Hematopoietic multipotent progenitor cell treated with erythropoietin and hydrocortisone succinate and interleukin-3 and kit ligand, for 8 days (in vitro differentiated cells): ENCODE measurements at places on chromosomes 11 and 22.

GRCh38 chr22:24442352-24442744 lies 14.9 kb downstream of the ADORA2A start:
- DNase-seq, result no peak

DNA sequence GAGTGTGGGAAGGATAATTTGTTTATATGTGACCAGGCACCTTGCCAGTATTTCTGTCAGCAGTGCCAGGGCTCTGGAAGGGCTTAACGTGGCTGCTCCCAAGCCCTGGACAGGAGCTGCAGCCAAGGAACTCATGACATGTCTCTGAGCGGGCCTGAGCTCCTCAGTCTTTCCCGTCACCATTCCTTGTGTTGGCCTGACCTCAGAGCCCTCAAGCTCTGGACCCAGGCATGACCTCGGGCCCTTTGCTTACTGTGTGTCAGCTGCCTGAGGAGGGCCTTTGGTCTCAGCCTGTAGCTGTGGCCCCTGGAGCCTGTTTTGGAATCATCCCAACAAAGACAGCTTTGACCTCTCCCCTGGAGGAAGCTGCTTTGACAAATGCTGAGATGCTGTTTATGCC lies 264.1 kb upstream of the PLET1 start:
- no peak for DNase-seq

DNA sequence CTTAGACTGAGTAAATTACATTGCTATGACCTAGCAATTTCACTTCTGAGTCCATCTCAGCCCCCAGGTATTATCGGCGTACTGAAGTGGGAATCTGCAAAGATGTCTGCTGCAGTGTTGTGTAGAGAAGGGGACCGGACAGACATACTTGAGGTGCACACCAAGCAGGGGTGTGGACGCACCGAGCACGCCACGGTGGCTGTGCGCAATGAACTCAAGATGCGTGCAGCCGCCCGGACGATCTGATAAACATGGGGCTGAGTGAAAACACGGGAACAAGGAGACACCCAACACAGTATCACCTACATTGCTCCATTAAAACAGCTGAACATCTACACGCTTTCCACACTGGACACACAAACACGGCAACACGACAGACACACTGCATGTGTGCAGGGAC lies 454.3 kb downstream of the OPCML start:
- DNase-seq, result no peak

DNA sequence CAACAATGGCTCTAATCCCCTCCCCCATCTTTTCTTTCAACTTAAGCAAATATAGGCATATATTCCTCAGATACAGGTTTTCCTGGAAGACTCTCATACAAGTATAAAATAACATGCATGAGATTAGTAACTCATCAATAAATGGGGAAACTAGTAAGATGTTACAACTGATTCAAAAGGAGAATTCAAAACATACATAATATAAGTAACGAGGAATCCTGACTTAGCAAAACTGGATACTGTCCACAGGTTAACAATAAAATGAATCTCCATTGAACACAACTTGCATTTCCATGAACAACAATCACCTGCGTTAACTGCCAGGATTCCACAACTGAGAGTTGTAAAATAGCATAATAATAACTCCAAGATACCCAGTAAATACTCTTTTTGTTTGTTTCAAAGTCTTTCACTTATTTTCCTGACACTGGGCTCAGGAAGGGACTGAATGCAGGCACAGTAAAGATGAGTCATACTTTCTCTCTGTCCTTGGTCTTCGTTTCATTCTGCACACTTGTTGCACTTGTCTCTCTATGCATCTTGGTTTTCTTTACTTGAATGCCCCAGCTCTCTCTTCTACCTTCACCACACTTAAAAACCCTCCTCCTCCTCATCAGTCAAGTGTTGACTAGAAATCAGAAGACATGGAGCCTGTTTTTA lies 8.1 kb downstream of the APIP start:
- no peak for DNase-seq
